K562 (cell line): ENCODE measurements at places on chromosomes 3 and 15. TPM values are rescaled to one million over a fixed set of nuclear protein-coding genes. Genes with fewer than 3 reads are reported as not detected.

DNA sequence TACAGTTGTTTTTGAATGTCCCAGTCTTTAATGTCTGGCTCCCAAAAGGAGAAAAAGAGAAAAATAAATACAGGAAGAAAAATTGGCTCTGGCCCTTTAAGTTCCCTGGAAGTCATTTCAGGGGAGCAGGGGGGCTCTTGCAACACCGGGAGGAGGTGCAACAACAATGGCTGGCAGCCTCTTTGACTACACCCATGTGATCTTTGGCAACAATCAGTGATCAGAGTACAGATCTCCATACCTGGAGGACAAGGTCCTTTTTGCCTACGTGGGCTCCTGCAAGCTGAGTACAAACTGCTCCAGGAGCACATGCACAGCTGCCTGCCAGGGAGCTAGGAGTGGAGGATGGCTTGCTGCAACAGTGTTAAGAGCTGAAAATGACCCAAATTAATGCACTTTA is 63.9 kb downstream of the GLCE start:
- DNase-seq: no peak
- H3K27me3 ChIP-seq: no peaks in the 10 kb centered on the region
- H3K27ac ChIP-seq: no peak overlapping the region
- no peaks in the 10 kb centered on the region for H3K36me3 ChIP-seq
- H3K4me1 ChIP-seq: no peaks in the 10 kb centered on the region

DNA sequence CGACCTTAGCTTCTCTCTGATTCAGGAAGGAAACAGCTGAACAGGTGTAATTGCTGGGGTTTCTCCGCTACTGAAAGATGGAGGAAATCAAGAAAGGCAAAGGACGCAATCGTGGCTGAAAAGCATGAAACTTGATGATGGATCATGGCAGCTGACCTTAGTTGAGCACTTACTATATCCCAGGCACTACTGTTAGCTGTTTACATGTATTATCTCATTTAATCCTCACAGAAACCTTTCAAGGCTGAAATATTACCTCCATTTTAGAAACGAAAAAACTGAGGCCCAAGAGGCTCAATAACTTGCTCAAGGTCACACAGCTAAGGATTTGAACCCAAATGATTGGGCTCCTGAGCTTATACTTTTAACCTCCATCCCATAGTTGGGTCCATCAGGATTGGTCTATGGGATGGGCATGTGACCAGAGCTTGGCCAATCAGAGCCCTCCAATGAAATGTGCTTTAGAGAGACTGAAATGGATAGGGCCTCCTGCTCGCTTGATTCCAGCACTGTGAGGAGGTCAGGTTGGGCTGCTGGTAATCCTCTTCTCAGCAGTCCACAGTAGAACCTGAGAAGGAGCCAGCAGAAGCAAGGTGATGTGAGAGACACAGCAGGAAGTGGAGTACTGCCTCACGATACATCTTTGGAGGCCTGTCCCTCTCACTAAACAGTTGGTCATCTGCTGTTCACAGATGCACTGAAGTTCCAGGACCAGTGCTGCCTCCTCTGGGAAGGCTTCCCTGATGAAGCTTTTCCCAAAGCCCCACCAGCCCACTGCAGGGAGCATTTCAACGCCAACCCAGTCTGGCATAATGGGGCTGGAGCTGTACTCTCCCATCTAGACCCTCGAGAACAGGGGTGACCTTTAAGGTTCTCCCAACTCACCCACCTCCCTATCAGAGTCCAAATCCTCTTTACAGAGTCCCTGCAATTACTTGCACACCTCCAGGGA is 10.4 kb downstream of the CLN6 start:
- H3K27ac ChIP-seq: no peak overlapping the region
- peak; percentile 50 for DNase-seq
- no peaks in the 10 kb centered on the region for H3K27me3 ChIP-seq
- H3K36me3 ChIP-seq: peaks cover 70% of the 10 kb centered on the region

- no peak overlapping the region for H3K4me3 ChIP-seq
- no peaks in the 10 kb centered on the region for H3K4me1 ChIP-seq
- DNase-seq: no peak
- no peaks in the 10 kb centered on the region for H3K36me3 ChIP-seq
- H3K27me3 ChIP-seq: no peaks in the 10 kb centered on the region
Measured at GRCh38 chr3:109809513-109809912, 472.2 kb upstream of the DPPA4 start.

- DNase-seq: no peak
- peaks cover 18% of the 10 kb centered on the region; the same call in 1 of the 3 replicates for H3K36me3 ChIP-seq
- no peak overlapping the region for H3K27ac ChIP-seq
- no peak overlapping the region for H3K4me3 ChIP-seq
- H3K4me1 ChIP-seq: no peaks in the 10 kb centered on the region
Measured at GRCh38 chr15:77455696-77456321, 35.1 kb downstream of the HMG20A start.

DNA sequence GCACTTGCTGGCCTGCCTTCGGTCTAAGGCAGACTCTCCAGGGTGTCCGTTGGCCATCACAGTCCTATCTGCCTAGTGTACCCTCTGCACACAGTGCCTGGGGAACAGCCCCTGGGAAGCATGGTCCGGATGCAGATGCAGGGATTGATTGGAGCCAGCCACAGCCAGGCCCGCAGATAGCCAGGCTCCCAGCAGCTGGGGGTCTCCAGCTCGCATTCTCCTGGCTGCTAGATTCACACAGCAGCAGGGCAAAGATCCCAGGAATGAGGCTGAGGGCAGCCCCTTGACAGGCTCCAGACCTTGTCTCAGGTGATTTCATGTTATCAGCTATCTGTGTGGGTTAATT is 41.4 kb downstream of the IRAK2 start:
- H3K27ac ChIP-seq: no peak overlapping the region
- DNase-seq: no peak
- H3K27me3 ChIP-seq: no peaks in the 10 kb centered on the region
- H3K36me3 ChIP-seq: no peaks in the 10 kb centered on the region

- DNase-seq: peak; percentile 46
- H3K27me3 ChIP-seq: no peaks in the 10 kb centered on the region
- no peak overlapping the region for H3K27ac ChIP-seq
- H3K36me3 ChIP-seq: no peaks in the 10 kb centered on the region
- H3K4me3 ChIP-seq: no peak overlapping the region
Measured at GRCh38 chr15:46304321-46304720, 669.5 kb downstream of the SQOR start.

- H3K27ac ChIP-seq: no peak overlapping the region
- no peaks in the 10 kb centered on the region for H3K36me3 ChIP-seq
- no peak overlapping the region for H3K4me3 ChIP-seq
Measured at GRCh38 chr15:31216215-31216911, 110.3 kb upstream of the KLF13 start.

DNA sequence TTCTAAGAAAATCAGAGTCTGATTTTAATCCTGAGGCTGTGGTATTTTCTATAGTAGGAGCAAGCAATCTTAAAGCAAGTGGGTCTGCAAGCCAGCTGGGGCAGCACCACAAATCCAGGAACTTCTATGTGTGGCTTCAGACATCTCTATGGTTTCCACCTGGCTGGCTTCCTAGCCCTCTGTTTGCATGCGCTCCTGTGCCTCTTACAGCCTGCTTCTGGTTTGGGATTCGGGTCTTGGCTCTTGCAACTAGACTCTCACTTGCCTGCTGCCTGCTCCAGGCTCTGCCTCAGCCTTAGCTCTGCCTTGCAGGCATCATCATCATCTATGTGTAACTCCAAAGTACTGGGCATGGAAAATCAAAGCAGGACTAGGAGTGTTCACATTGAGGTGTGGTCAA is 43.4 kb downstream of the MINDY4B start:
- H3K4me1 ChIP-seq: no peaks in the 10 kb centered on the region
- DNase-seq: no peak
- H3K36me3 ChIP-seq: no peaks in the 10 kb centered on the region
- peaks cover 13% of the 10 kb centered on the region for H3K27me3 ChIP-seq
- no peak overlapping the region for H3K4me3 ChIP-seq

DNA sequence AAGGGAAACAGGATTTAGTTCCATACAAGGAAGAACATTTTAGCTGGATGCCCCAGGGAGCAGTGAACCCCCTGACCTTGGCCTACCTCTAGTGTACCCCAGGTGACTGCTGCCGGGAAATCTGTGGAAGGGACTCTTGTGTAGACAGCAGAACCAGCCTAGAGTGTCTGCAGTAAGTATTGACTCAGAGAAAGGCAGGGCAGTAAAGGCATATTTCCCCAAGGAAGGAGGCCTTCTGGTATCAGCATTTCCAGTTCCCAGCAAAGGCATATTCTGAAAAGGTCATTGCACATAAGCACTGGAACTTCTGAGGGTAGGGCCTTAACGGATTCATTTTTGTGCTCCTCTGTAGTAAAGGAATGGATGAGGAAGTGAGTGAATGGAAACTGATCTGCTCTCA is 246.2 kb downstream of the FAM43A start:
- no peaks in the 10 kb centered on the region for H3K4me1 ChIP-seq
- H3K36me3 ChIP-seq: no peaks in the 10 kb centered on the region
- no peak overlapping the region for H3K4me3 ChIP-seq
- H3K27ac ChIP-seq: no peak overlapping the region

GRCh38 chr15:63226155-63226883 is 36.9 kb downstream of the RAB8B start:
- peaks cover 16% of the 10 kb centered on the region for H3K36me3 ChIP-seq
- no peak for DNase-seq
- H3K4me3 ChIP-seq: no peak overlapping the region

DNA sequence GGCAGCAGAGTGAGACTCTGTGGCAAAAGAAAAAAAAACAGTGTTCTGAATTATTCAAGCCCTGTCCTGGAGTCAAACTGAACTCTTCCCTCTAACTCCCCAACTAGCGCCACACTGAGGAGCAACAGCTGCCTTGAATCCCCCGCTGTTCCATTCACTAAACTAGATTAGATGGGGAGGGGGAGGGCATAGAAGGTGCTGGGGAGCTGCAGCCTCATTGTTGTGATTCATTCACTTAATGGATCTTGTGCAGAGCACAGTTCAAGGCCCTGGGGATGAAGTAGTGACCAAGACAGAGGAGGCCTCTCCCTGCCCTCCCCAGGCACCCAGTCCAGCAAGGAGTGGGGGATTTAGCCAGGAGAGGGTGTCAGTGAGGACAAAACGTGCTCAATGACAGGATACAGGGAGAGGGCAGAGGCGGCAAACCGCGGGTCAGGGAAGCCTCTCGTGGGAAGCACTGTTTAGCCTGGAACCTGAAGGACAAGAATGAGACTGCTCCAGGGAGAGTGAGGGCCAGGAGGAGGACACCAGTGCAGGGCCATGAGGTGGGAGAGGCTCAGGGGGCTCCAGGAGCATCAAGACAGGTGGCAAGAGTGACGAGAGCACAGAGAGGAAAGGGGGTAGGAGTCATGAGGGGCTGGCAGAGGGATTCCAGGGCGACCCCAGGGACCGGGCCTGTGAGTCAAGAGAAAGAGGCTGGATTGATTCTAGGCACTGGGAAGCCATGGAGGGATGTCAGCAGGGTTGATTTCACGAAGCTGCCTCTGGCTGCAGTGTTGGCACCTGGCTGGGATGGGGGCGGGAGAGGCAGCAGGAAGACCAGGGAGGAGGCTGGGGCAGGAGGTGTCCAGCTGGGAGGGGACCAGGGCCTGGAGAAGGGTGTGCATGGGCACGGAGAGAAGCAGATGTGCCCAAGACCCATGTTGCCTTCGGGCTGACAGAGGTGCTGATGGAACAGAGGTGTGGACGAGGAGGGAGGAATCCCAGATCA is 31.4 kb downstream of the ALS2CL start:
- no peak for DNase-seq
- H3K27ac ChIP-seq: no peak overlapping the region
- H3K27me3 ChIP-seq: peaks cover 90% of the 10 kb centered on the region
- H3K4me1 ChIP-seq: no peaks in the 10 kb centered on the region
- no peak overlapping the region for H3K4me3 ChIP-seq

DNA sequence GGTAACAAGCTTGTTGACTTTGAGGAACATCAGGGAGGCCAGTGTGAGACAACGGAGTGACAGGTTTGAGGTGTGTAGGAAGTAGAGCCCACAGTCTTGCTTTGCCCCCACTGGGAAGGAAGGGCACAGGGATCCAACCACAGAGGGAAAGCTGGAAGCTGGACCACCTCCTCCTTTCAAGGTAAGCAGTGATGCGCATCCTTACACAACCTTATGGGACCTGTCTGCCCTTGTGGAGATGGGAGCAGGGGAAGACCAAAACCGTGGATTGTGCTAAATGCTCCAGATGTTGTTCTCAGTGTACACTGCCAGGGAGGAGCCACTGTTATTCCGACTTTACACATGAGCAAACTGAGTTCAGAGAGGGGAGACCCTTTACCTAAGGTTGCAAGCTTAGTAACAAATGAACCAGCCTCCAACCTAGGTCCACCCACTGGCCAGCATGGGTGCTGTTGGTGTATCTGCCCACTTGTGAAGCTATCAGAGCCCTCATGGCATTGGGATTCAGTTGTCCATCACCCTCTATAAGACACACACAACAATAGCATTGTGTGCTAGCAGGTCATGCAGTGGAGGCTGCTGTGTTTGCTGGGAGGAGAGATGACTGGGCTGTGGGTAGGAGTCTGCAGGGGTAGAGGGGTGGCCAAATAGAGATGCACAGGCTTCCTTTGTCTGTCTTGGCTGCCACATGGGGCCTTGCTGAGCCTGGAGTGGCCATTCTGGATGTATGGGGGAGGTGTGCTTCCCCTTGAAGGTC is 586 bp upstream of the LSMEM2 start:
- H3K4me3 ChIP-seq: no peak overlapping the region
- H3K4me1 ChIP-seq: peaks cover 28% of the 10 kb centered on the region
- no peaks in the 10 kb centered on the region for H3K27me3 ChIP-seq
- H3K27ac ChIP-seq: no peak overlapping the region

DNA sequence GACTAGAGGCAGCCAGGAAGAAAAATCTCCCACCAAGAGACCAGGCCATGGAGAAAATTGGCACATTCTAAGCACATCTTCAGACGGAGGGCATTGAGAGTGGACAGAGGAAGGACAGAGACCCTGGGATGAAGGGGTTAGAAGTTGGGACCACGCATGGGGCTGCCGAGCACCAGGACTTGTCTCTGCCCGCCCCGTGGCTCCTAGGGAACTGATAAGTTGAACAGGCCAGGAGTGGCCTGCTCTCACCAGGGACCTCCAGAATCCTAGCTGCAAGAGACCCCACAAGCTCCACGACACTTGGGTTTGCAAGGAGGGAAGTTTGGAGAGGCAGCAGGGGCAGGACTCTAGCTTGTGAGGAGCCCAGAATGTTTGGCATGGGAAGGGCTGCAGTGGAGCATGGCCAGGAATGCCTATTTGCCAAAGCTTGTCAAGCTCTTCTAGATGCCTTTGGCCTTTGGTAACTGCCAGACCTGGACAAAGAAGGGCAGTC is 355.1 kb downstream of the NSUN3 start:
- no peak overlapping the region for H3K4me3 ChIP-seq
- DNase-seq: no peak
- no peaks in the 10 kb centered on the region for H3K4me1 ChIP-seq
- no peak overlapping the region for H3K27ac ChIP-seq
- no peaks in the 10 kb centered on the region for H3K36me3 ChIP-seq
- no peaks in the 10 kb centered on the region for H3K27me3 ChIP-seq

Gene CYFIP1
- polyA plus RNA-seq: 28.0 and 31.2 TPM in 2 replicates

Gene MUSTN1
- polyA plus RNA-seq: 0.44 TPM in 1 of 2 replicates, not detected in the other

Gene BCHE
- polyA plus RNA-seq: 0.15 TPM in 1 of 2 replicates, not detected in the other

Gene ZNF385D
- polyA plus RNA-seq: 1.6 and 1.7 TPM in 2 replicates

Gene TLR9
- not detected in 2 replicates for polyA plus RNA-seq

Gene TBC1D21
- polyA plus RNA-seq: not detected in 2 replicates

Gene LRRC3B
- polyA plus RNA-seq: not detected in 2 replicates
